Bronchial epithelial cell (primary cell): ENCODE measurements at places on chromosomes 5 and 9.

- DNase-seq: no peak
These were observed 119.2 kb upstream of the ABCA1 start for GRCh38 chr9:105046907-105047741.

DNA sequence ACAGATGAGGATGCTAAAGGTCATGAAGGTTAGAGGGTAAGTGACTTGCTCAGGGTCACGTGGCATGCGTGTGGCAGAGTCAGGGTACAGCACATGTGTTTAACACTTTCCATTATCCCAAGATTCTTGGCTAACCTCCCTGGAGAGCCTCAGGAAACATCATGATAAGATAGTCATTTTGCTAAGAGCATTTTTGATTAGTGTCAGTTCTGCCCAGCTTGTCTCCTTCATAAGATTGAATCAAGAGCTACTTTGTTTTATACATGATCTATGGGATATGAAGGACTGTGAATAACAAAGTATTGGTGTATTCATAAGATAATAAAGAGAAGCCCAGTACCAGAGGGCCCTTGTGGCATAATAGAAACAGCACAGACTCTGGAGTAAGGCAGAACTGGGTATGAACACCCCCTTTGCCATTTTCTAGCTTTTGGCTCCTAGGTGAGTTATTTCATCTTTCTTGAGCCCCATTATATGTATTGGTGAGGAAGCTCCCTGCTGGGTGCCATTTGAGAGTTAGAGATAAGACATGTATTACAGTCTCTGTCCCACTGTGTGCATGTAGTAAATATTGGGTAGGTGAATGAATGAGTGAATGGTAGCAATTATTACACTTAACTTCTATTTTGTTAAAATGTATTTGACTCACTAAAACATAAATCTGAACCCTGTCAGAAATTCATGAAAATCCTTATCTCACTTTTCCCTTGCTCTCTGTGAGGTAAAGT is 16.1 kb downstream of the PTPDC1 start:
- no peak for DNase-seq

- no peak for DNase-seq
These were observed 466.8 kb upstream of the TLE4 start for GRCh38 chr9:79104951-79105350.

- no peak for DNase-seq
These were observed 128.3 kb downstream of the SLF1 start for GRCh38 chr5:94746731-94747124.

GRCh38 chr5:123134653-123135181 is 45.7 kb downstream of the PRDM6 start:
- no peak for DNase-seq

- DNase-seq: no peak
These were observed 64.8 kb downstream of the GRIN3A start for GRCh38 chr9:101673642-101674041.

- DNase-seq: no peak
These were observed 351.8 kb downstream of the SPOCK1 start for GRCh38 chr5:137147346-137147745.

GRCh38 chr5:157285310-157286035 is 19.6 kb downstream of the CYFIP2 start:
- no peak for DNase-seq

GRCh38 chr9:70120834-70121510 is 77.3 kb downstream of the MAMDC2 start:
- DNase-seq: peak; percentile 95

GRCh38 chr9:119179701-119180100 is 189.5 kb downstream of the BRINP1 start:
- no peak for DNase-seq

DNA sequence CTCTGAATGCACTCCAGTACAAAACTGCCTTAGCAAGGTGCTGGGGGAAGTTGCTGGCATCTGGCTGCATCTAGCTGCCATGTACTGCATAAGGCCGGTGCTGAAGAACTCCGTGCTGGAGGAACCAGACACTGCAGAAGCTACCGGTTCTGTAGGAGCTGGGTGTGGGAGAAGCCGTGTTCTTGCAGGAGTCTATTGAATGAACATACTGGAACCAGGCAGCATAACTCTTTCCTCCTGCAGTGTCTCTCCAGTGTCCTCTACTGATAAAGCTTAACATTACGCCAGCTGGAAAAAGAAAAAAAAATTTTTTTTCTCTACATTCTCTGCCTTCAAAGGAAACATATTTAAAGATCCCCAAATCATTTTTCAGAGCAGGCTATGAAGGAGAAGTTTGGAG is 38.5 kb downstream of the VPS13A start:
- no peak for DNase-seq

DNA sequence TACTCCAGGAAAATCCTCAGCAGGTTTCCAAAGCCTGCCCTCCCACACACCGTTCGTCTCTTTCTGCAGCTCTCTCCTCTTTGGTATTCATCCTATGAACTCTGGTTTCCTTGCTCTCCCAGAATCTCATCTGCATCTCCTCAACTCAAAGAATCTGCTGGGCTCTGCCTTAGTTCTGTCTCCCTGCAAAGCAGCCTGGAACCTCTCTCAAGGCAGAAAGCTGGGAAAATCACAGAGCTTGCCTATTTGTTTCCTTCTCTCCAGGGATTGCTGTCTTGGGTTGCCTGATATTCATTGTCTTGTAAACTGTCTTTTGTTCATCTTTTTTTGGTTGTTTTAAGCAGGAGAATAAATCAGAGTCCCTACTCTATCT is 5.3 kb upstream of the ERAP2 start:
- DNase-seq: no peak

GRCh38 chr5:95899829-95900228 is 61.8 kb downstream of the ELL2 start:
- no peak for DNase-seq

DNA sequence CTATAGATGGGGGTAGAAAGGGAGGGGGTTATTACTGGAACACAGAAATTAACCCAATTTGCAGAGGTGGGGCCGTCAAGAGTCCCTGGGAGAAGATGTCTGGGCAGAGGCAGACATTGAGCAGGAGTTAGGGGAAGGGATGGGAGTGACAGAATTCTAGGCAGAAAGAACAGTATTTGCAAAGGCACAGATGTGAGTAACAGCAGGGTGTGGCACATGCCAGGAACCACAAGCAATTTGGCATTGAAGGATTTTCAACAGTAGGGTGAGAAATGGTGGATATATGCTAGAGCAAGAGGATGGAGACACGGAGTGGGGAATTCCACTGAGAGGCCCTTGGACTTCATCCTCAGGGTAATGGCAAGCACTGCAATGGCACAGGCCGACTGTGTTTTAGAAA is 71.6 kb upstream of the FRRS1L start:
- peak; percentile 79 for DNase-seq

GRCh38 chr5:135539430-135540005 is 3.8 kb upstream of the NEUROG1 start:
- DNase-seq: no peak

DNA sequence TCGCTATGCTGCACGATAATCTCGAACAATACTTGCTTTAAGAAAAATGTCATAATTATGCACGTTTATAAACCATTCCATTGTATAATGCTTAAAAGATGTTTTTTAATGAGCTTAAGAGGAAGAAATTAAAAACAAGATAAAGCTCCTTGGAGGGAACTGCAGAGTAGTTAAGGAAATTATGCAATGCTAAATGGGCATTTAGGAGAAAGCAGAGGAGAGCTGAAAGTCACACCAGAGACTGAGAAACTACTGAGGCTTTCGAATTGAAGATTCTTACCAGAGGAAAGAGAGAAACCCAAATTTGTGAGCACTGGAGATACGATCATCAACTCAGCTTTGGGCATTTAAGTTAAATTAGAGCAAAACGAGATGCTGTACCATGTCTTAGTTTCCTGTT is 119.4 kb downstream of the CDH10 start:
- no peak for DNase-seq

DNA sequence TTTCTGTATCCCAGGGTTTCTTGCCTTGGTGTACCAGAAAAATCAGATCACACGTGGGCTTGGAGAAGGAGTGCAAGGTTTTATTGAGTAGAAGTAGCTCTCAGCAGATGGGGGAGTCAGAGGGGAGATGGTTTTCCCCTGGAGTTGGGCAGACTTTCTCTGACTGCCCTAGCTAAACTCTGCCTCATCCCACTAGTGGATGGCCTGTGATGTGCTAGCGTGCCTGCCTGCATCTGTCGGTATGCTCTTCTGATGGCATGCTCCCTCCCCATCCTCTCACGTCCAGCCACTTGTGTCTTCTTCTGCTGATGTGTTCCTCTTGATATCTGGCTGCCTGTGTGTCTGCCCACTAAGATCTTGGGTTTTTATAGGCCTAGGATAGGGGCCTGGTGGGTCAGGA is 616.1 kb upstream of the RGMB start:
- DNase-seq: no peak

- DNase-seq: no peak
These were observed 7.4 kb downstream of the DDX31 start for GRCh38 chr9:132662152-132662945.

GRCh38 chr9:77512876-77513275 is 135.2 kb downstream of the GNA14 start:
- no peak for DNase-seq

GRCh38 chr9:34195143-34195542 is 16.3 kb downstream of the UBAP1 start:
- DNase-seq: no peak

DNA sequence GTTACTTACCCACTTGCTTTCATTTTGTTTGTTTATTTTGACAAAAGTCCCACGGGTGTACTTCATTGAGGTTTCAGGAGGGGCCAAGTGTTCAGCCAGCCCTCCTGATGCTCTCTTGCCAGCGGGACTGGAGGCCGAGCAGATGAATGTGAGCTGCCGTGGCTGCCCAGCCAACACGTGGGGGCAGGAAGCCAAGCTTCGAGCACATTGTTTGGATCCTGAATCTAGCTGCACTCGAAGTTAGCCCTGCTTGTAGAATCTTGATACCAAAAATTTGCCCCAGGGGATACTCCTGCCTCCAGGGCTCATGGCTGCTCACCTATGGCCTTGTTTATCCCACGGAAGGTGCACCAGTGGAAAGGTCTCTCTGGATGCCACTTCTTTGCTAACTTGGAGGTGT is 49.3 kb downstream of the RASGEF1C start:
- no peak for DNase-seq

DNA sequence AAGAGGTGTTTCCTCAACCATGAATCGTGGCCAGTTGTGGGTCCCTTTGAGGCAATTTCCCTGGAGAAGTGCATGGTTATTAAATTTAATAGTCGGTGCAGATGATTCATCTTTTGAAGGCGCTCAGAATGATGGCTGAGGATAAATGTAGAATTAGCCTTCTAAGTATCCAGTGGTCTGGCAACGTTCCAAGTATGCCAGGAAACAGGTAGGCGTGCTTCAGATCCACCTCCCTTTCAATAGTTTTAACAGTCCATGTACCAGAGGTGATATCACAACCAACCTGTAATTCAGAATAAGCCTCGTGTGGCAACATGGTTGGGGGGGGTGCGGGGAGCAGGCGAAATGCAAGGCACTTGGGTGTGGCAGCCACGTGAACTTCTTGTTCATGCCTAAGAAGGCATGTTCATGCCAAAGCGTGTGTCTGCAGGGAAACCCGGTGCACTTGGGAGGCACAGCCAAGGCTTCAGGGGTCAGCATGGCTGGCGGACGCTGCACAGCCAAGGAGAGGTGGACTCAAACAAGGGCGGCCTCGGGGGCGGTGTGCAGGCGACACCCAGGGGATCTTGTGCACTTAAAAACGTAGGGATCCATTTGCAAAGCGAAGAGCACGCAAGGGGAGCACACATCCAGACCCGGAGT is 5.2 kb upstream of the NKD2 start:
- peak; percentile 97 for DNase-seq

DNA sequence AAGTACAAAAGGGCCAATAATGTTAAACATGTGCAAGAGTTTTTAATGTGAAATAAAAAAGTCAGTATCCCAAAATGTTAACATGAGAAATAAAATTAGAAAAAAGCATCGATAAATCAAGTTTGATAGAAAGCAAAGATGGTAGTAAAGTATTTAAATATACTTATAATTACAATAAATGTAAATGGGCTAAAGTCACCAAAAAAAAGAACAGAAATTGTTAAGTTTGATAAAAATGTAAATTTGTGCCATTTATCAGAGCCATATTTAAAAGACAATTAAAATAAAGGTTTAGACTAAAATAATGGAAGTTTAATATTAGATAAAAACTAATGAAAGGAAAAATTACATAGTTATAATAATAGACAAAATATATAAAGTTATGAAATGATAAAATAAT is 500.5 kb downstream of the TMEM232 start:
- no peak for DNase-seq

DNA sequence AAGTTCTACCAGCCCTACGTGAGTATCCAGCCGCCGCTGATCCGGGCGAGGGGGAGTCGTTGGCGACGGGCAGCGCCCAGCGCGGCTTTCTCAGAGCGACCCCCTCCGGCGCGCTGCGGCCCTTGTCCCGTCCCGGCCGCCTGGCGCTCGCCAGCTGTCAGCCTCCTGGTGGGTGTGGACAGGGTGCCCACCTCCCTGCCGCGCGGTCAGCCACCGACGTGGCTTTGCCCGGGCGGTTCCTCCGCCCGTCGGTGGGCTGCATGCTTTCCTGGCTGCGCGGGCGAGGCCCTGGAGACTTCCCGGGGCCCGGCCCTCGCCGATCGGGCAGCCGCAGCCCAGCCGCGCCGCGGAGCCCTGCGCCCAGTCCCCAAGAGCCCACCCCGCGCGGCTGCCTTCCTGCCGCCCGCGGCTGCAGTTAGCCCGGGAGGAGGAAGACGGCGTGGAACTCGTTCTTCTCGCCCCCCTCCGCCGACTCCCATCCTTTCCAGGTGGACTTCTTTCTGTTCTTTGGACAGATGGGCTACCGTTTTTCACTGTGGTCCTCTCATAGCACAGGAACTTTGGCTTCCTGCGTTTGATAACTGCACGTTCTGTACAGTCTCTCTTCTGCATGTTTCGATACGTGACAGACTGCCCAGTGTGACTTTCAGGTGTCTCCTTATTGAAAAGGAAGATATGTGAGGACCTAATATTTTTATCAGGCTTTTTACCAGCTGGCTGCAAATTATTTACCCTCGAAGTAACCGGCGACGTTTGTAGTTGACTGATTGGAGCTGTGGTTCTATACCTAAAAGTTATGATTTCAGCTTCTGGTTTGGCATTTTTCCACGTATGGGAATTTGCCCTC is 577 bp downstream of the AP3S1 start:
- DNase-seq: no peak

DNA sequence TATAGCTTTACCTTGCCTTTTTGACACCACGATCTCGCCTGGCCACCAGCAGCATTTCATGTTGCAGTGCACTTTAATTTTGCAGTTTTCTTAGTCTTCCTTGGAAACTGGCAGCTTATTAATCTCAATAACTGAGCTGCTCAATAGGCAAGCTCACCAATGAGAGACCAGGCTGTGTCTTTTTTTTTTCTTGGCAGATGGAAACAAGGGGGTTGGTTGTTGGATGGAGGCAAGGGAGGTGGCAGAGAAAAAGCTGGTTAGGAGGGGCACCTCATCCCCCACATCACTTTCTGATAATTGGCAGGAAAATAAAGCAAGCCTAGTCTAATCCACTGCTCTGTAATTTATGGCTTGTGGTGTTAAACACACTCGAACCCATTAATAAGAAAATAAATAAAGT is 324.5 kb upstream of the WWC1 start:
- no peak for DNase-seq

GRCh38 chr5:159342840-159343239 is 12.6 kb upstream of the IL12B start:
- no peak for DNase-seq
